ENCODE measurements at places on chromosomes 12 and 14.

DNA sequence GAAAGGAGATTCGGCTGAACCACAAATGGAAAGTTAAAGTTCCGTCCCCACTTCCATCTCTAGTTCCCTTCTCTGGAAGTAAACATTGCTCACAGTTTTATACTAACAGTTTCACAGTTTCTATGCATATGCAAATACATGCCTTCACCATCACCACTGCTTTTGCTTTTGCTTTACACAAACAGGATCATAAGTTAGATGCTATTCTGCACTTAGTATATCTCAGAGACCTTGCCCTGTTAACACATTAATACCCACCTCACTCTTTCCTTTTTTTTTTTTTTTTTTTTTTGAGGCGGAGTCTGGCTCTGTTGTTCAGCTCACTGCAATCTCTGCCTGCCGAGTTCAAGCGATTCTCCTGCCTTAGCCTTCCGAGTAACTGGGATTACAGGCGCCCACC lies 890 bp downstream of the TEP1 start:
- DNase-seq, result no peak

DNA sequence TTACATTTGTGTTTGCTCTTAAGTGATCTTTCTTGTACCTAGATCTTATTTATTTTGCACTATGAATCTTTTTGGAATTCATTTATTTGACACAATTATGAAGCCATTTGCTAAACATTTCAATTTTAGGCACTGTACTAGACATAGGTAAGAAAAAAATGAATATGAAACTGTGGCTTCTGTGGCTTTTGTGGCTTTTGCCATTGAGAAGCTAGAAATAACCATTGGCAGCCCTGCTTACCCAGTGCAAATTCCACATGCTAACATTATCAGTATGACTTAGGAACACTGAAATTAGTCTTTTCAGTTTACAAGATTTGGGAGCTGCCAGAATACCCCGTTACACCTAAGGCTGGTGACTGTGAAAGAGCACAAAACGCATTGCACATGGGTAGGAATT lies 60.1 kb downstream of the FSCB start:
- no peak for DNase-seq

GRCh38 chr14:31834616-31835015 lies 242.5 kb upstream of the ARHGAP5 start:
- DNase-seq, result no peak

DNA sequence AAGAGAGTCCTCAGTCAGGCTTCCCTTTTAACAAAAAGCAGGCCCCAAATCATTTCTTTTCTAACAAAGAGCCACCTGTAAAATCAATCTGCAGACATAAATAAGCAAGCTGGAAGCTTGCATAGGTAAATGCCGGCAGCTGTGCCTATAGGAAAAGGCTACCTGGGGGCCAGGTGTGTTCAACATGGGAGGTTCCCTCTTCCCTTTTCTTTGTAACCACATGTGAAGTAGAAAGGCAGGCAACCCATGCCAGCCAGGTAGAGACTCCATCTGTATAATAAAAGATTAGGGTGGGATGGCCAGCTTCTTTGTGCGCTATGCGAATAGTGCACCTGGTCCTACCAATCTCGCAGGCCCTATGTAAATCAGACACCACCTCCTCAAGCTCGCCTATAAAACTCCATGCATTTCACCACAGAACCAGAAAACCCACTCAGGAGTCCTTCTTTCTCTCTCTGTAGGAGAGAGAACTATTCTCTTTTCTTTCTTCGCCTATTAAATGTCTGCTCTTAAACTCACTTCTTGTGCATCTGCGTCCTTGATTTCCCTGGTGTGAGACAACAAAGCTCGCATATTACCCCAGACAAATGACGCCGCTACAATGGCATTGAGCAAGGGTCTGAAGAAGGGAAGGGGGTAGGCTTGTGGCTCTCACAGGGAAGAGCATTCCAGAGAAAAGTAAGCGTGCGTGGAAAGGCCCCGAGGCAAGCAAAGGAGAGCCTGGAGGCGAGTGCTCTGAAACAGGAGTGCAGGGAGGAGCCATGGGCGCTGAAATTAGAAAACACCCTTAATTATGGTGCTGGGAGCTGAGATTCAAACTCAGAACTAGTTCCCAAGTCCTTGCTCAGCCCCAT lies 67.2 kb downstream of the TTC9 start:
- DNase-seq, result no peak

DNA sequence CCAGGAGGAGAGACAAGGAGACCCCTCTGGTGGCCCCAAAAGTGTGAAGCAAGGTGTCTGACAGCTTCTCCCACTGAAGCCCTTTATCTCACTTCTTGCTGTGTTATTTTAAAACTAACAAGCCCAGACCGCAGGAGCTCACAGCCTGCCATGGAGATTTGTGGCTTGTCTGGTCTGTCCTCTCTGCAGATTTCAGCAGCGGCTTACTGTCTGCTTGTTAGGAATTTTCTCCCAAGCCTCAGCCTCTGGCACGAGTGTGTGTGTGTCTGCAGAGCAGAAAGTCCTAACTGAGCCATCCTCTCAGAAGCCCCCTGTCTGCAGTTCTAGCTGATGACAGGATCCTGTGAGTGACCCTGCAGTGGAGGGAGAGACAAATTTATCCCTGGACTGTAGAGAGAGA lies 87.9 kb upstream of the HSPB8 start:
- DNase-seq, result no peak

DNA sequence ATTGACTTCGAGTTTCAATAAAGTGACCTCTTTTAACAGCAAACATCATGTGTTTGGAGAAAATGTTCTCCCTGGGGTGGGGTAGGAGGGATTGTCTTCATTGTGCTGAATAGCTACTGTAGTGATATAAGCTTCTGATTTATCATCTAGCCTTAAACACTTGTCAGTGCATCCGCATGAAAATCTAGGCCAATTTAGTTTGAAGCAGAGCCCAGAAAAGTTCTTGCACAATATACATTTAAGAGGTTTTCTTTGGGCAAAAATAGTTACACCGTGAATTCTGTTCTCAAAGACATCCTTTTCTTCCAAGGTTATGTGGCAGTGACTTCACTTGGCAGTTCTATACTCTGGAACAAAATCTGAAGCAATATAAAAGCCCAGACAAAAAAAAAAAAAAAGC lies 136.0 kb upstream of the IFNG-AS1 start:
- no peak for DNase-seq

- DNase-seq, result no peak
Measured at GRCh38 chr14:72894623-72895378, 900 bp upstream of the DPF3 start.

DNA sequence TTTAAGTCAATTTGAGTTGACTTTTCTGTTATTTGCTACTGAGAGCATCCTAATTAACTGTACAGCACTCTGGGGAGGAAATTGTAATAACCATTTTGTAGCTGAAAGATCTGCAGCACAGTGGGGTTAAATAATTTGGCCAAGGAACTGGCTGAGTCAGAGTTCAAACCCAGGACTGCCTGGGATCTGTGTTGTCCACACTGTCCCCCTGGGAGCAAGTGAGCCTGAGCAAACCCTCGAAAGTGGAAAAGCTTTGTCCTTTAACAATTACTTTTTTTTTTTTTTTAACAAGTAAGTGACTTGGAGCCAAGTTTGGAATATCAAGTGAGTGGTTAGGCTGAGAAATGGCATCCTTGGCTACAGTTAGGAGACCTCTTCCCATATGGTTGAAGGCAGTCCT lies 247.2 kb upstream of the CCDC196 start:
- no peak for DNase-seq

GRCh38 chr14:22518073-22518472 lies 71.0 kb downstream of the DAD1 start:
- no peak for DNase-seq

GRCh38 chr12:115008929-115009328 lies 325.0 kb upstream of the TBX3 start:
- DNase-seq, result no peak

DNA sequence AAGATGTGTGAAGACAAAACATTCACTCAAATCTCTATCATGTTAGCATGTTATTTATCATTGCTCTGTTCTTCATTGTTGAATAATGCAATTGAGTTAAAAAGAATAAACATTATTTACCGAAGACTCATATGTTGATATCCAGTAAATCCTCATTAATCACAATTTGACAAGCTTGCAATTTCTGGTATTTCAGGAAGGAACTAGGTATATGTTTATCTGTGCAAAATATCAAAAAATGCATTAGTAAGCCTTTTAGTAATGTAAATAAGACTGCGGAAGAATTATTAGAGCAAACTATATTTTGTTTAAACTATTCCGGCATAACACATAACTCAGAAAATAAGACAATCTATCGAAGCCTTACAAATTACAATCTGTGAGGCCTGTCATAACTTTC lies 222.7 kb upstream of the NOVA1 start:
- no peak for DNase-seq

DNA sequence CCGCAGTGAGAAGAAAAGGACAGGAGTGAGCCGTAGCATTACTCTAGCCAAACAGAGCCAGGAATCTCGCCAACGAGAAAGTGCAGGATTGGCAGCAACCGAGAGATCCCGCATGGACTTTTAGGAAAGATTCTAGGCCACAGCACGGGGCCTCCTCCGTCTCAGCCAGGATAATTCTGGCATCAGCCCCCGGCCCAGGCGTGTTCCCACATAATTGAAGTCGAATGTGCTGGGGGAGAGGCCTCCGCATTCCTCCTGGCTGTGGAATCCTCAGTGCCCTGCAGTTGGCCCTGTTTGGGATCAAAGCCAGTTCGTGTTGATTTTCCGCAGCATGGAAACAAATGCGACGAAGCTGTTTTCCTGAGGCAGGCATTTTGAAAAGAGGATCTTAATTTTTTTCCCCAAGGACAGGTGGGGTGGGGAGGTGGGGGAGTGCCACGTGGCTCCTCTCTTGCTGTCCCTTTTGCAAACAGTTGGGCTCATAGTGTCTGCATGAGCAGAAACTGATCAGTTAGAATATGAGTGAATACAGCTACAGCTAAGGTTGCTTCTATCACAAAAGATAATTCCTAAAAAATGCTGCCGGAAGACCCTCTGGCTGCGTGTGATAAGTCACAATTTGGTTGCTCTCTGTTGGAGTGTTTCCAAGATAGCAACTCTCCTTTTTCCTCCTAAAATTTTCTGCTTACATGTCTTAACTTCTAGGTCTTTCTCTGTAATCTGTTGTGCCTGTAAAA lies 37.3 kb upstream of the ATXN2 start:
- peak; percentile 62 for DNase-seq

GRCh38 chr12:22255097-22255496 lies 79.4 kb downstream of the ST8SIA1 start:
- DNase-seq, result no peak

DNA sequence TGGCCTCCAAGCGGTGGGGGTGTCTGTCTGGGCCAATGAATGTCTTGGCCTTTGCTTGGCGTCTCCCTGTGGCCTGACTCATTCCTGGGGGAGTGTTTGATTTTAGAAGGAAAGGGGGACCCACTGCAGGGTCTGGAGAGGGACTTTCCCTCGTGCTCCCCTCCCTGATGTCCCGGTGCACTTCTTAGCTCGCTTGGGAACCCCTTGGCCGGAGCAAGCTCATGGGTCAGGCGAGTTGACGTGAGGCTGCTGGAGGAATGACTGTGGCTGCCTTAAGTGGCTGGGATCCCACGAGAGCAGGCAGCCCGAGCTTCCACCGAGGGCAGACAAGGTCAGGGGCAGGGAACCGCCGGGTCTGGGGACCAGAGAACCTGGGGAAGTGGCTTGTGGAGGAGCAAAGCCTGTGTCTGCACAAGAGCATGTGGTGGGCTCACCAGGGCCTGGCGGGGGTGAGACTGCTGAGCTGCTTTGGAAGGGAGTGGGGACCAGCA lies 218.4 kb upstream of the C14orf180 start:
- no peak for DNase-seq

DNA sequence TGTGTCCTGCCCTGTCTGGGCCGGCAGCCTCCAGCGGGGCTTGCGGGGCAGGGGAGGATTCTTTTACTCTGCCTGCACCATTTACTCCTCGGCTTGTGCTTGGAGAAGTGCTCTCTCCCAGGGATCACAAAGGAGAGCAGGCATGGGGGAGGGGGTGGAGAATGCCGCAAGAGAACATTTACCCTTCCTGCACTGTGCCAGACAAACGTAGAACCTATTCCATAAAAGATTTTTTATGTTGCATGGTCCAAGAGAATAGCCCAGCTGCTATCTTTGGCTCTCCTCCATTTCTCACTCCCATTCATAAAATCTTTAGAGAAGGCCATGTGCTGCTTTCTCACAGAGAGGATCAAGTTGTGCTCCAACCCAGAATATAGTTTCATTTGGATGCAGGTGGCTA lies 159.4 kb downstream of the SPTSSA start:
- DNase-seq, result no peak

GRCh38 chr12:65602610-65603295 lies 221.5 kb upstream of the HMGA2 start:
- peak; percentile 59 for DNase-seq

- DNase-seq, result no peak
Measured at GRCh38 chr12:65699251-65699650, 125.0 kb upstream of the HMGA2 start.

DNA sequence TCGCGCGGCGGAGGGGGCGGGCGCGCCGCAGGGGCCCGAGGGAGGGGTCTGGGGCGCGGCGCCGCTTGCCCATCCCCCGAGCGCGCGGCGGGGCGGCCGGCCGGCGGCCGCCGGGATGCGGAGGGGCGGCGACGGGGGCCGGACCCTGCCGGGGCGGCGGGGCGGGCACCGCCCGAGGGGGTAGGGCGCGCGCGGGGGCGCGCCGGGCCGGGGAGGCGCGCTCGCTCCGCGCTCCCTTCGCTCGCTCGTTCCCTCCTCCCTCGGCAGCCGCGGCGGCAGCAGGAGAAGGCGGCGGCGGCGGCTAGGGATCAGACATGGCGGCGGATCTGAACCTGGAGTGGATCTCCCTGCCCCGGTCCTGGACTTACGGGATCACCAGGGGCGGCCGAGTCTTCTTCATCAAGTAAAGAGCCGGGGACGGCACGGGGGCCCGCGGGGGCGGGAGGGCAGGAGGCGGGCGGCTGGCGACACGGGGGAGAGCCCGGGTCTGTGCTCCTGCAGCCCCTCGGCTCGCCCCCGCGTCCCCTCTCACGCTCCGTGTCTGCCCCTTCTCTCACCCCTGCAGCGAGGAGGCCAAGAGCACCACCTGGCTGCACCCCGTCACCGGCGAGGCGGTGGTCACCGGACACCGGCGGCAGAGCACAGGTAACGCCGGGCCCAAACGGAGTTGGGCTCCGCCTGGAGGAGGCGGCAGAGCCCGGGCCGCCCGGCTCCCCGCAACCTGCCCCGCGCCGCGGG lies at the start of gene PLEKHA5:
TSS of gene PLEKHA5 (plus strand) at position 248 of the 738 bp plus-strand sequence. CDS start at position 315, 67 bp downstream.
- DNase-seq, result peak; percentile 58

- DNase-seq, result no peak
Measured at GRCh38 chr12:67697967-67698366, 49.4 kb downstream of the DYRK2 start.

GRCh38 chr14:74275241-74275841 lies 27.4 kb downstream of the ABCD4 start:
- no peak for DNase-seq

All from breast epithelium (tissue), 4 donors.